ENCODE measurements at places on chromosomes 5 and 9. TPM values are rescaled to one million over a fixed set of nuclear protein-coding genes. Genes with fewer than 3 reads are reported as not detected.
A peak's percentile ranks its signal among the peaks of the same experiment; 100 is the strongest.

The INSL6 gene
- polyA plus RNA-seq, result not detected

DNA sequence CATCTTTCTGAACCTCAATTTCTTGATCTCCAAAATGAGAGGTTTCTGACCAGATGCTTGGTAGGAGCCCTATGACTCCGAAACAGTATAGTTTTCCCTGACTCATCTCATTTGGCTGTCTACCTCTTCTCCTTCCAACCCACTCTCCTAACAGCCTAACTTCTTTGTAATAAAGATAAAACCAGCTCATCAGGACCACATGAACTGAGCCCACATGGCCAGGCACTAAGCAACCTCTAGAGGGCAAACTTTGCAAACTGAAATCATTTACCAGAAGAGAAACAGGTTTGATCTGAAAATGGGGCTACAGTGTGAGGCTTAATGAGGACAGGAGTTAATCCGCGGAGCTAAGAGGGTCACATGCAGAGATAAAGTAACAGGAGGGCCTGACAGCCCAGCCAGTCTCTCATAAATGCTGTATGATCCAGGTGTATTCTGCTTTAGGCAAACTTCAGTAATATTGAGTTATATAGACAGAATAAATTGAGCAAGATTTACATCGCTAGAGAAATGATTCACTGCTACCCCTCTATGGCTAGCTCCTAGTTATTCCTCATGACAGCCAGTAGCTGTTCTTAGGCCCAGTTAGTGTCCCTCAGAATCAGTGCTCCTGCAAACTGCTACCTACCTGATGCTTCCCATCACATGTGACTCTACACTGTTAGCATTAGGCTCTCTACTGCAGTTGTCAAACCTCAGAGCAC, 64.6 kb downstream of the ABCA1 start:
- no peak for DNase-seq
- H3K36me3 ChIP-seq, result no peaks in the 10 kb centered on the region
- H3K4me3 ChIP-seq, result no peak overlapping the region
- no peaks in the 10 kb centered on the region for H3K27me3 ChIP-seq
- no peak overlapping the region for H3K27ac ChIP-seq

- no peaks in the 10 kb centered on the region for H3K27me3 ChIP-seq
- H3K27ac ChIP-seq, result no peak overlapping the region
- H3K36me3 ChIP-seq, result no peaks in the 10 kb centered on the region
- no peaks in the 10 kb centered on the region for H3K4me1 ChIP-seq
Measured at GRCh38 chr5:178991190-178992145, 3.7 kb downstream of the GRM6 start.

DNA sequence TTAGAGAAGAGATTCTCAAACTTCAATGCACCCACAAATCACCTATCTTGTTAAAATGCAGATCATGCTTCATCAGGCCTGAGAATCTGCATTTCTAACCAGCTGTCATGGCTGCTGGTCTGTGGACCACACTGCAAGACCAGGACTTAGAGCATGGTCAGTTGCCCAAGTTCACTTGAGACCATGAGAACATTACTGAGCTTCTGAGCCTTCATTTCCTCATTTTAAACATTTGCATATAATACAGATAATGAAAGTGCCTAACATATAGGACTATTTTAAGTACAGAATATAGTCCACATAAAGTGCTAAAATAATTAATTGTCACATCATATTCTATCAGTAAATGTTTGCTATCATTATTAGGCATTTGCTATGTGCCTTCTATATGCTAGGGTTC, 260.8 kb upstream of the TNC start:
- DNase-seq, result no peak
- no peak overlapping the region for H3K4me3 ChIP-seq

- no peaks in the 10 kb centered on the region for H3K36me3 ChIP-seq
- no peaks in the 10 kb centered on the region for H3K4me1 ChIP-seq
- H3K27me3 ChIP-seq, result no peaks in the 10 kb centered on the region
Measured at GRCh38 chr5:92518318-92518904, 1062.6 kb downstream of the NR2F1-AS1 start.

GRCh38 chr5:43279548-43280274, 33.5 kb downstream of the HMGCS1 start:
- no peaks in the 10 kb centered on the region for H3K4me1 ChIP-seq
- DNase-seq, result no peak
- H3K27me3 ChIP-seq, result no peaks in the 10 kb centered on the region
- no peak overlapping the region for H3K4me3 ChIP-seq

The SPATA31D4 gene
- polyA plus RNA-seq, result not detected

GRCh38 chr9:96612105-96612965, 7.3 kb downstream of the CDC14B start:
- no peaks in the 10 kb centered on the region for H3K27me3 ChIP-seq
- H3K4me1 ChIP-seq, result no peaks in the 10 kb centered on the region
- no peak for DNase-seq
- H3K4me3 ChIP-seq, result no peak overlapping the region

DNA sequence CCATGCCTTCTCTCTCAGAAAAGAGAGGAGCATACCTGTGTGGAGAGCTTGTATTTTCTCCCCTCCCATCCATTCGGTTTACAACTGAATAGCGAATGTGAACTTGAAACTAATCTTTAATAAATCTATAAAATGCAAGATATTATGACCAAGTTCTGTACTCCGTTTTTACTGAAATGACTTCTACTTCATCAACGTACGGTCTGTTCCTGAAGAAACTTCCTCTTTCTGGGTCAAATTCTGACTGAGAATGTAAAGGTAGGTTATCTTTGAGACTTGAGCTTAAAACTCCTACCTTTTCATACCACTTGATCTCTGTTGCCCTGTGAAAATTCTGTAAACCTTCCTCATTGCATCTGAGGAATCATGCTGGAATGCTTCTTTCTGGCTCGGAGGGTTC, 4.2 kb upstream of the CTNNAL1 start:
- no peaks in the 10 kb centered on the region for H3K27me3 ChIP-seq
- no peak for DNase-seq
- peaks cover 14% of the 10 kb centered on the region for H3K4me1 ChIP-seq

DNA sequence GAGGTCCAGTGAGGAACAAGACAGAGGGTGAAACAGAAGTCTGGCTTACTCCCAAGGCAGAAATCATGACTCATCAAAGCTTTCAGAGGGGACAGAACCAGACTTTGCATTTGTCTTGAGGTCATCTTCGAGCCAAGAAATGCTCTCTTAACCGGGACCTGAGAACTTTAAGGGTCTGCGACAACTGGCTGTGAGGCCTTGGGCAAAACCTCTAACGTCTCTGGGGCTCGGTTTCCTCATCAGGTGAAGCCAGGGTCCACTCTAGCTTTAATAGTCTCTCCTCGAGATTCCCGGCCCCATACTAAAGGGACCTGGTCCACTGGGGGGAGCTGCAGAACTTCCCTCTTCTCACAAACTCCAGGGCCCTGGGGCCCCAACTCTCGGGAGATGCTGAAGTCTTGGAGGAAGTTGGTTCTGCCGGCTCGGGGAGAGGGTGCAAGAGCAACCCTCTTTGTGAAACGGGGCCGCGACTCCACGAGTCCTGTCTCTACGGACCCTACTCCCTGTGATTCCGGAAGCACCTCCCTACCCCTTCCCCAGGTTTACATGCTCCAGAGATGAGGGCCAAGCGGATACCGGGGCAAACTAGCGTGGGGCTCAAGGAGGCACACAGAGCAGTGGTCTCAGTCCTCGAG, 2.6 kb downstream of the GLIS3 start:
- no peaks in the 10 kb centered on the region for H3K36me3 ChIP-seq
- H3K4me3 ChIP-seq, result peak overlapping the region; percentile 80
- H3K27ac ChIP-seq, result peak overlapping the region; percentile 73
- peak; percentile 79 for DNase-seq
- H3K4me1 ChIP-seq, result peaks cover 8% of the 10 kb centered on the region

- peaks cover 10% of the 10 kb centered on the region for H3K36me3 ChIP-seq
- no peak for DNase-seq
- no peak overlapping the region for H3K27ac ChIP-seq
- peaks cover 4% of the 10 kb centered on the region for H3K4me1 ChIP-seq
- no peak overlapping the region for H3K4me3 ChIP-seq
Measured at GRCh38 chr5:140565780-140566095, 1.1 kb downstream of the SLC35A4 start.

GRCh38 chr9:127219520-127219919, 45.1 kb upstream of the GARNL3 start:
- H3K27ac ChIP-seq, result no peak overlapping the region
- no peak overlapping the region for H3K4me3 ChIP-seq
- H3K36me3 ChIP-seq, result no peaks in the 10 kb centered on the region
- no peaks in the 10 kb centered on the region for H3K4me1 ChIP-seq
- no peak for DNase-seq
- H3K27me3 ChIP-seq, result no peaks in the 10 kb centered on the region

GRCh38 chr5:78547731-78548615, 100.6 kb downstream of the LHFPL2 start:
- peak; percentile 34 for DNase-seq
- H3K4me1 ChIP-seq, result peaks cover 12% of the 10 kb centered on the region
- no peaks in the 10 kb centered on the region for H3K27me3 ChIP-seq
- no peak overlapping the region for H3K4me3 ChIP-seq

- H3K36me3 ChIP-seq, result no peaks in the 10 kb centered on the region
- no peak overlapping the region for H3K27ac ChIP-seq
- no peaks in the 10 kb centered on the region for H3K4me1 ChIP-seq
- no peak for DNase-seq
- H3K27me3 ChIP-seq, result no peaks in the 10 kb centered on the region
Measured at GRCh38 chr5:96634881-96635280, 27.3 kb upstream of the CAST start.

The OR1J2 gene
- polyA plus RNA-seq, result not detected

GRCh38 chr9:69916950-69917349, 96.3 kb downstream of the CFAP95 start:
- no peak for DNase-seq
- no peak overlapping the region for H3K4me3 ChIP-seq
- no peaks in the 10 kb centered on the region for H3K27me3 ChIP-seq
- no peaks in the 10 kb centered on the region for H3K4me1 ChIP-seq
- H3K36me3 ChIP-seq, result no peaks in the 10 kb centered on the region

GRCh38 chr9:137171149-137171900, 531 bp downstream of the TMEM210 start:
- no peaks in the 10 kb centered on the region for H3K27me3 ChIP-seq
- peaks cover 14% of the 10 kb centered on the region for H3K4me1 ChIP-seq
- no peak overlapping the region for H3K27ac ChIP-seq

- DNase-seq, result no peak
- H3K4me3 ChIP-seq, result no peak overlapping the region
Measured at GRCh38 chr9:26159575-26160392, 481.5 kb upstream of the TUSC1 start.

GRCh38 chr5:179907556-179908324, at the start of gene TBC1D9B:
TSS of gene TBC1D9B (minus strand) at chr5:179907897. CDS start at chr5:179907821, 76 bp downstream.
- H3K27ac ChIP-seq, result peak within 1 kb of the TSS; percentile 67
- peak within 1 kb of the TSS; percentile 70 for H3K4me3 ChIP-seq
- no peaks in the 10 kb centered on the region for H3K36me3 ChIP-seq
- peak; percentile 86 for DNase-seq
- H3K4me1 ChIP-seq, result peaks cover 4% of the 10 kb centered on the region

DNA sequence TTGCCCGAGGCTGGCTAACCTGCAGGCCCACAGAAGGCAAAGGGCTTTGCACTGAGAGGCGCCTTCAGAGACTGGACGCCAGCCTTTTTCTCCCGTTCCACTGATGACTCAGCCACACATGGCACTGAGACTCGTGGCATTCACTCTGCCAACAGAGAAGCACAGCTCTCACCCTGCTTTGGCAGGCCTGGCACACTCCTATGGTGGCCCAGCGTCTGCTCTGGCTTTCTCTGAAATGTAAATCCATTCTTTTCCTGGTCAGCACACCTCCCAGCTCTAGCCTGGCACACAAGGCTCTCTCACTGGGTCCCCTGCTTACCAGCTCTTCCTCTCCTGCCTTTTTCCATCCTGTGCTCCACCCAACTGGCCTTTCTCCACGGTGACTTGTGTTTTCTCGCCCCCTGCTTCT, 5.9 kb upstream of the MELK start:
- H3K36me3 ChIP-seq, result no peaks in the 10 kb centered on the region
- no peaks in the 10 kb centered on the region for H3K27me3 ChIP-seq
- no peak overlapping the region for H3K4me3 ChIP-seq
- H3K4me1 ChIP-seq, result no peaks in the 10 kb centered on the region

GRCh38 chr9:8489835-8490234, 690.3 kb upstream of the DMAC1 start:
- H3K36me3 ChIP-seq, result no peaks in the 10 kb centered on the region
- no peak overlapping the region for H3K4me3 ChIP-seq
- DNase-seq, result no peak
- H3K27me3 ChIP-seq, result no peaks in the 10 kb centered on the region
- H3K27ac ChIP-seq, result no peak overlapping the region
- no peaks in the 10 kb centered on the region for H3K4me1 ChIP-seq

The PRDM9 gene
- not detected for polyA plus RNA-seq

The SH3GL2 gene
- polyA plus RNA-seq, result 17.3 TPM

The CSF1R gene
- polyA plus RNA-seq, result 2.6 TPM

- DNase-seq, result no peak
- H3K27ac ChIP-seq, result no peak overlapping the region
- H3K4me3 ChIP-seq, result no peak overlapping the region
- H3K36me3 ChIP-seq, result no peaks in the 10 kb centered on the region
- no peaks in the 10 kb centered on the region for H3K27me3 ChIP-seq
Measured at GRCh38 chr9:128565578-128565977, 13.2 kb downstream of the SPTAN1 start.

DNA sequence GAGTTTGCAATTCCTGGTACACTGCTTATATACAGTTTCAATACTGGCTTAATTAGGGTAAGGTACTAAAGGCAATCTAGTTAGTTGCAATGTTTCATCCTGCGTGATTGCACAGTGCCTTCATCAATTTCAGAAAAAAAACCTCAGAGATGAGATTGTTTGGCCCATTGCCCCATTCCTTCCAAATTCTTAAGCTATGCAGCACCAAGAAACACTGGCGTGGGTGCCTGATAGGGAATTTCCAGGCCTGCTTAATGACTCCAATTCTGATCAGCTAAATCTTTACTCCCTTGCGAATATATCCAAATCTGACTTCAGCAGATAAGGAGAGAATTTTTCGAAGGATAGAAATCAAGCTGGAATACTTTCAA, 35.9 kb upstream of the GAS1 start:
- no peaks in the 10 kb centered on the region for H3K27me3 ChIP-seq
- no peak overlapping the region for H3K4me3 ChIP-seq
- H3K4me1 ChIP-seq, result no peaks in the 10 kb centered on the region
- no peak overlapping the region for H3K27ac ChIP-seq

GRCh38 chr5:68169903-68170302, 45.7 kb upstream of the PIK3R1 start:
- H3K4me3 ChIP-seq, result no peak overlapping the region
- H3K4me1 ChIP-seq, result no peaks in the 10 kb centered on the region
- no peaks in the 10 kb centered on the region for H3K36me3 ChIP-seq
- H3K27me3 ChIP-seq, result no peaks in the 10 kb centered on the region
- DNase-seq, result no peak
- H3K27ac ChIP-seq, result no peak overlapping the region

All from pancreas (tissue), 10 donors.